ENCODE measurements at places on chromosomes 7 and 10. TPM values are rescaled to one million over a fixed set of nuclear protein-coding genes. Genes with fewer than 3 reads are reported as not detected.

The FGFR2 gene
- 0.06 TPM for polyA plus RNA-seq

The CLRN3 gene
- polyA plus RNA-seq, result 0.07 TPM

The ANKRD1 gene
- 593 TPM for polyA plus RNA-seq

The ARMC3 gene
- not detected for polyA plus RNA-seq

DNA sequence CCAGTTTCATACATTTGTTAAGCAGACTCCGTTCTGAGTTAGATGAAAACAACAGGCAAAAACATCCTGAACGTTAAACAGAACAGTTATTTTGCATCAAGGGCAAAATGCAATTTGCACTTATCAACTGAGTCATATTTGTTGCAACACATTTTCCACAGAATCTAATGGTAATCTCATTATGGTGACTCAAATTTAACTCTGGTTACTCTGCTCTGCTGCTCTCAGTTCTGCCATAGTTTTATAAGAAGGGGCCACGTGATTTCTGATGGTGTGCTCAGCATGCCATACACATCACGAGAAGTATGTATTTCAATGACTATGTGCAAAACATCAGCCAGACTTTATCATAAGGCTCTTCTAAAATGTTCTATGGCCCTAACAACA lies 148.8 kb downstream of the CHCHD3 start:
- DNase-seq, result no peak

- peak; percentile 59 for DNase-seq
These were observed 32.4 kb downstream of the UNC5B start for GRCh38 chr10:71244431-71245419.

DNA sequence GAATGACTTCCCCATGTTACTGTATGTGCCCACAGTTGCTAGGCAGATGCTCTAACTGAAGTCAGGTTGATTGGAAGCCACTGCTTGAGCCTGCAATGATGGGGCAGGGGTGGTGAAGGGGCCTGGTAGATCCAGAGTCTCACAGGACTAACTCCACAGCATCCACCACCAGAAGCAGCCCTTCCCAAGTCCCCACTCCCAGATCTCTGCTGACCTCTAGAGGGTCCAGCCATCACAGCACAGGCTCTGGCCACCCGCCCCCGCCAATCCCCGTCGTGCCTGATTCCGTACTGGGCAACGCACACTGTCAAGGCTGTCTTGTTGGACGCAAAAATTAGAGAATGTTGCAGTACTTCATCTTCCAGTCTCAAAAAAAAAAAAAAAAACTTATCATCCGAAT lies 136.8 kb upstream of the PDE1C start:
- peak; percentile 7 for DNase-seq

GRCh38 chr7:19275000-19275399 lies 129.8 kb upstream of the FERD3L start:
- no peak for DNase-seq

DNA sequence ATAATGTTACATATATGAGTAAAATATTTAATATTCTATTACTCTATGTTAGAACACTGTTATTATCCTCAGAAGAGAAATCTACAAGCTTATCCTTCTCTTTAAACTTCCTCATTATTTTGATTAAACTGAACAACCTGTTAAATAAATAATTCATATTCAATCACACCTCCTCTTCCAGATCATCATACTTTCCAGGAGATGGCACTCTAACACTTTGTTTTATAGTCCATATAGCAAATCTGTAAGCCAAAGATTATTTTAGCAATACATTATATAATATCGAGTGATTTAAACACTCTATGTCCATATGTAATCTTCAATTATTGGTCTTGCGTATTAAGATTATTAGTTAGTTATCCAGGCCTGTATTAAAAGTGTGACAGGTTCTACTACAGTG lies 694.1 kb downstream of the ANKRD7 start:
- DNase-seq, result no peak

DNA sequence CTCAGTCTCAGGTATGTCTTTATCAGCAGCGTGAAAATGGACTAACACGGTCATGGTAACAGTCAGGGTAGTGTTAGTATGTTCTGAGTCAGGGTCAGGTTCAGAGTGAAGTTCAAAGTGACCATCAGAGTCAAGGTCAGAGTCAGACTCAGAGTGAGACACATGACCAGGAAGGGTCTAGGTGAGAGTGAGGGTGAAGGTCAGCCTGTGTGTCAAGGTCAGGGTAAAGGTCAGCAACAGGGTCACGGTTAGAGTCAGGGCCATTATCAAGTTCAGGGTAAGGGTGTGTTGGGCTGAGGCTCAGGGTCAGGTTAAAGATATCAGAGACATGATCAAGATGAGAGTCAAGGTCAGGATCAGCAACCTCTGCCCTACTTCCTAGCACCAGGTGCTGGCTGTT lies 4.0 kb downstream of the MRPS24 start:
- no peak for DNase-seq

GRCh38 chr7:51045319-51046102 lies 262.8 kb upstream of the GRB10 start:
- DNase-seq, result no peak

GRCh38 chr7:128757203-128757602 lies 18.0 kb downstream of the CALU start:
- no peak for DNase-seq
